ENCODE measurements at places on chromosomes 11 and 22.

GRCh38 chr11:109308551-109308950 is 113.4 kb upstream of the C11orf87 start:
- DNase-seq, result no peak

DNA sequence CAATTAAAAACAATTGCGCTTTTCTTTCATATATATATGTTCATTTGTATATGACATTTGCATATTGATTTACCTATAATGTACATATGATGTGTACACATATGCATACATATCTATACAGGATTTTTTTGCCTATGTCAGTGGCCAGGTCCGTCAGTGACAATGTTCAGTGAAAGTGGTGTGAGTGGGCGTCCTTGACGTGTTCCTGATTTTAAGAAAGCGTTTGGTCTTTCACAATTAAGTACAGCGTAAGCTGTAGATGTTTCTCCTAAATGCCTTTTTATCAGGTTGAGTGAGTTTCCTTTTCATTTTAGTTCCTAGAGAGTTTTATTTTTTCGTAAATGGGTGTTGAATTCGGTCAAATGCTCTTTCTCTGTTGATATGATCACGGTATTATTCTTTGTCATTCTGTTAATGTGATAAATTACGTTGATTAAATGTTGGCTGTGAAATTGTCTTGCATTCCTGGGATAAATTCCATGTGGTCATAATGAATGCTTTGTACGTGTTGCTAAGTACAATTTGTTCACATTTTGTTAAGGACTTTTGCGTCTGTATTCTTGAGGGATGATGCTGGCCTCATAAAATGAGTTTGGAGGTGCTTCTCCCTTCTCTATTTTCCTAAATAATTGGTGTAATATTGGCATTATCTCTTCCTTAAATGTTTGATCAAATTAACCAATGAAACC is 10.6 kb upstream of the GNB1L start:
- no peak for DNase-seq

DNA sequence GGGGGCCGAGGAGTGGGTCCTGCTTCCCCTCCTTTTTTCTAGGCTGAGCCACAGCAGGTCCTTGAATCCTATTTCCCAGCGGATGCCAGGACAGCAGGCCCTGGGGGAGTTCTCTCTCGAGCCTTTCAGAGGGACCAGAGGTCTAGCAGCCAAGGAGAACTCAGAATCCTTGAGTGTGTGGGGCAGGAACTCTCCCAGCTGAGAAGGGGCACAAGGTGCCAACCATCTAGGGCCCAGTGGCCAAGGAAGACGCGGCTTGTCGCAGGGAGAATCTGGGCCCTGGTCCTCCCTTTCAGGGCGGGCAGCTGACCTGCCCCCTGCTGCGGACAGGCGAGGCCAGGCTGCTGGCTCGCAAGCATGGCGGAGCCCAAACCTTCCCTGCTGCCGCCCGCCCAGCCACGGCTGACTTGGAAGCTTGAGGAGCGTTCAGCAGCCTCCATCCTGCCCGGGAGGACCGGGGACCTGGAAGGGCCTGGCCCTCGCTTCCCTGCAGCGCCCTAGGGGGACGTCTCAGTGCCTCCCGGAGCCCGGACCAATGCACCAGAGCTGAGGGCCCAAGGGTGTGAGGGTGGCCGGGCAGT is 972 bp upstream of the TSSC4 start:
- DNase-seq, result no peak

DNA sequence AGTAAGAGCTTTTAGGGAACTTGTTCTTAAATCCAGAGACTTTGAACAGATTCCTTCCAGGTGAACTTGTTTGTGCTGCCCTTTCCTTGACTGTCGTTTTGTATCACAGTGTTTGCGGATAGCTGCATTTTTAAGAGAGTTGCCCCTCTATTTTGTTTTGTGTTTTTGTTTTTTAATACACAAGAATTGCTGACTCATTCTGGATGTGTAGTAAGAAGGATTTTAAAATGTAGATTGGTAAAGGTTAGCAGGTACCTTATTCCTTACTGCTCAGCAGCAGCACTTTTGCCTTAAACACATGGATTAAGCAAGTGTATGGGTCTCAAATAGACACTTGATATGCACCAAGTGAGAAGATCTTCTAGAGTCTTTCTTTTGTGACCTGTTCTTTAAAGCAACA is 8.9 kb upstream of the APOA5 start:
- no peak for DNase-seq

DNA sequence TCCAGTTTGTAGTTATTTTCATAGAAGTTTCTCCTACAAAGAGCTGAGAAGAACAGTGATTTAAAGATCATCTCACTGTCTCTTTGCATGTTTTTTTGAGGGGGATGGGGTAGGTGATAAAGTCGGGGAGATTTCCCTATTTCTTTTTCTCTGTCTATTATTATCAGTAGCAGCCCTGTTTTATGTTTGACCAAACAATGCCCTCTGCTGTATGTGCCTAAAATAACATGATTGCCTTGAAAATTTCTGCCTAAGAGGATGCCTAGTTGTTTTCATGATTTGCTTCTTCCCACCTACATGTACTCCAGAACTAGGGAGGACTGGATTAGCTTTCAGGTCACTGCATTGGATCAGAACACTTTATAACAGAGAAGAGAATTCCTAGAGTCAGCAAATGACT is 1330.2 kb downstream of the LRRC4C start:
- DNase-seq, result no peak

- DNase-seq, result peak; percentile 45
Measured at GRCh38 chr11:108929241-108929640, 264.4 kb downstream of the DDX10 start.

DNA sequence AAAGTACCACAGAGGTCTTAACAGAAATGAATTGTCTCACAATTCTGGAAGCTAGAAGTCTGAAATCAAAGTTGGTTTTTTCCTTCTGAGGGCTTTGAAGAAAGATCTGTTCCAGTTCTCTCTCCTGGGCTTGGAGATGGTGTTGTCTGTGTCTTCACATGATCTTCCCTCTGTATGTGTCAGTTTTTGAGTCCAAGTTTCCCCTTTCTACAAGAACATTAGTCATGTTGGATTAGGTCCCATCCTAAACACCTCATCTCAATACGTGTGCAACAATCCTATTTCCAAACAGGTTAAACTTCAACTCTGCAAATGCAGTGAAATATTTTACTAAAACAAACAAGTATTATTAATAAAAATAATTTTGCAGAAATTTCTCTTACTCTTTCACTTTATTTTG is 3.1 kb upstream of the PTS start:
- no peak for DNase-seq

DNA sequence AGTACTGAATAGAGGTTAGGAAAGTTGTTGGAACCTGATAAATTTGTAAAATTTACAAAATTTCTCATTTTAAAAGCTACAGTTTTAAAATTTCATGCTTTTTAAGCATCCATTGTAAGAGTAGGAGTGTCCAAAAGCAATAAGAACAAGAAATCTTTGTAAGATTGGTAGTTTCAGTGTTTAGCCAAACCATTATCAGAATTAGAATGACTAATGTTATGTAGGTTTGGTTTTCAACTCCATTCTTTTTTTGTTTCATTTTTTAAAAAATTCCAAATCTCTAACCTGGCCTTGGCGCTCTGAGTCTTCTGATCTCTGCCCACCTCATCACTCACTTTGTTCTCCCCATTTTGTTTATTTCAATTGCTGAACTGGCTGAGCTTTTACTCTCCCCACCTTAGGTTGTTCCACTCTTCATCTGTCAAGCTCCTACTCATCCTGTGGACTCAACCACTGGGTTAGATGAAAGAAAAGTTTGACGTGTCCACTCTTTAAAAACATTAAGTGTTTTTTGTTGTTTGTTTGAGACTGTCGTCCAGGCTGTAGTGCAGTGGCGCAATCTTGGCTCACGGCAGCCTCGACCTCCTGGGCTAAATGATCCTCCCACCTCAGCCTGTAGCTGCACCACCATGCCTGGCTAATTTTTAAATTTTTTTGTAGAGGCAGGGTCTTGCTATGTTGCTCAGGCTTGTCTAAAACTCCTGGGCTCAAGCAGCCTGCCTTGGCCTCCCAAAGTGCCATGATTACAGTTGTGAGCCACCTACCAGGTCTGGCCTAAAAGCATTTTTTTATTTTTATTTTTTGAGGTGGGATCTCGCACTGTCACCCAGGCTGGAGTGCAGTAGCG is 14.0 kb downstream of the EP300 start:
- no peak for DNase-seq

GRCh38 chr11:131307506-131307905 is 62.9 kb upstream of the NTM start:
- DNase-seq, result no peak

DNA sequence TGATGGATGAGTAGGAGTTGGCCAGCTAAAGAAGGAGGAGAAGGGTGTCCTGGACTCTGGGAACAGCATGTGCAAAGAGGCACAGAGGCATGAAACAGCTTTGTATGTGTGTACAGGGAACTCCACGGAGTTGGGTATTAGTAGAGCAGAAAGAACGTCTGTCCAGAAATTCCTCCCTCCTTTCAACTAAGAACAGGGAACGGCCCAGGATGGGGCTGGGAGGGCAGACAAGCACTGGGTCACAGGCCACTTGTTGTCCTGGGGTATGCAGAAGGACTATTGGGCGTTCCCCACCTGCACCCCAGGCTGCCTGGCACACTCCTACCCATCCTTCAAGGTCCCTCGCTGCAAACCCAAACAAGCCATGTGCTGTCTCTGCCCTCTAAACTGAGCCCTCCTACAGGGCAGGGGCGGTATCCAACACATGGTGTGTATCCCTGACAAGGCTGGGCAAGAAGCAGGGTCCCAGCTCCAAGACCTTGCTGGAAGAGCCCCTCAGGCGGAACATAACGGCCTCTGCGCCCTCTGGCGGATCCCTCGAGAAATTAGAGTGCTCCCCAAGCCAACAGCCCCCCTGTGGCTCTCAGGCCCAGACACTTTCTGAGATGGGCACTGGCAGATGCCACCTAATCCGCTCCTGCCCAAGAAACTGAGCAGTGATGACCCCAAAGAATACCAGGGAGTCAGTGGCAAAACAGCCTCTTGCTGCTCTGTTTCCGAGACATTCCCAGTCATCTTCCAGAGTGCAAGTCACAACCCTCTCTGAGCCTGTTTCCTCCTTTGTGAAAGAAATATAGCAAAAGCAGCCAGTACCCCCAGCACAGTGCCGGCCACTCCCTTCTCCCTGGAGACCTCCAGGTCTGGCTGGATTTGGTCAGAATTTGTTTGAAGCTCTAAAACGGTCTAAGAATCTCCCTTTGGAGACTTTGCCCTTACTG is 1.6 kb upstream of the ELFN2 start:
- no peak for DNase-seq

DNA sequence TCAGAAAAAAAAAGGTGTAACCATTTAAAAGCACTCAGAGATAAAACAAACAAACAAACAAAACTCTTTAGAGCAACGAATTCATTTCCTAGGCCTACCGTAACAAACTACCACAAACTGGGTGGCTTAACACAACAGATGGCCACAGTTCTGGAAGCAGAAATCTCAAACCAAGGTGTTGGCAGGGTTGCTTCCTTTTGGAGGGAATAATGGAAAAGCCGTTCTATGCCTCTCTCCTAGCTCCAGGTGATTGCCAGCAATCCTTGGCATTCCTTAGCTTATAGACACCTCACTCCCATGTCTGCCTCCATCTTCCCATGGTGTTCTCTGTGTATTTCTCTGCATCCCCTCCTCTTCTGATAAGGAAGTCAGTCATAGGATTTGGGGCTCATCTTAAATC is 200.4 kb downstream of the RAB38 start:
- no peak for DNase-seq

GRCh38 chr11:69828276-69828970 is 9.2 kb upstream of the FGF3 start:
- no peak for DNase-seq

DNA sequence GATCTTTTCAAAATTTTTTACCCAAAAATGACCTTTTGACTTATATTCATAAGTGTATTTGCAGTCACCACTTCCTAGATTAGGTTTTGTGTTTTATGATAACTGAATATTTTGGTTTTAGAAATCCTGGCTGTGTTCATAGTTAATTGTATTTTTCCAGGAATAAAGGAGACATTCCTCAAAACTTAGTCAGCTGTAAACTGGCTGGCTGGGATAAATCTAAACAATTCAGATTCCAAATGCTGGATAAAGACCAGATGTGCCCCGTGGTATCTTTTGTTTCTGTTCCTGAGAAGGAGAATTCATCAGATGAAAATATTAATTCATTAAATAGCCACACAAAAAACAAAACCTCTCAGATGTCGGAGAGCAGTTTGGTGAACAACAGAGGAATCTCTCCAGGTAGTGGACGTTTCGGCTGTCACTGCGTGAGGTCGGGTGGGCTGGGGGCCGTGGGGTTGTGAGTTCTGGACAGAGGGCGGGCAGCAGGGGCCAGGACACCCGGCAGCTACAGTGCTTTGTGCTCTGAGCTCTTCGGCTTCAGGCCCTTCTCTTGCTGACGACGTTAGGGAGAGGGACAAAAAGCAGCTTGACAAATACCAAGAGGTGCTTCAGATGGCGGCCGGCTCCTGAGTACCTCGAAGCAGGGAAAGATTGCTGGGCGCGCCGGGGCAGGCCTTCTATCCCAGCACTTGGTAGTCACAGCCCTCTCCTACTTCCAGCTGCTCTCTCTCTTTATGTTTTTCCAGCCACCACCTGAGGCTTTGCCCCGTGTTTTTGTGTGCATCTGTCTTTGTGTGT is 24.6 kb downstream of the MOV10L1 start:
- DNase-seq, result peak; percentile 85

DNA sequence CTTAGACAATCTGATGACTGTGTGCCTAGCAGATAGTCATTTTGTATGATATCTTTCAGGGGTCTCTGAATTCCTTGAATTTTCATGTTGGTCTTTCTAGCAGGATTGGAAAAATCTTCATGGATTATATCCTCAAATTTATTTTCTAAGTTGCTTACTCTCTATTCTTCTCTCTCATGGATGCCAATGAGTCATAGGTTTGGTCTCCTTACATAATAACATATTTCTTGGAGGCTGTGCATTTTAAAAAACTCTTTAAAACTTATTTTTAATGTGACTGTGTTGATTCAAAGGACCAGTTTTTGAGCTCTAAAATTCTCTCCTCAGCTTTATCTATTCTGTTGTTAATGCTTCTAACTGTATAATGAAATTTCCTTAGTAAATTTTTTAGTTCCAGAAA is 198.7 kb downstream of the AASDHPPT start:
- DNase-seq, result no peak

- DNase-seq, result no peak
Measured at GRCh38 chr11:48043991-48044512, 63.7 kb downstream of the PTPRJ start.

DNA sequence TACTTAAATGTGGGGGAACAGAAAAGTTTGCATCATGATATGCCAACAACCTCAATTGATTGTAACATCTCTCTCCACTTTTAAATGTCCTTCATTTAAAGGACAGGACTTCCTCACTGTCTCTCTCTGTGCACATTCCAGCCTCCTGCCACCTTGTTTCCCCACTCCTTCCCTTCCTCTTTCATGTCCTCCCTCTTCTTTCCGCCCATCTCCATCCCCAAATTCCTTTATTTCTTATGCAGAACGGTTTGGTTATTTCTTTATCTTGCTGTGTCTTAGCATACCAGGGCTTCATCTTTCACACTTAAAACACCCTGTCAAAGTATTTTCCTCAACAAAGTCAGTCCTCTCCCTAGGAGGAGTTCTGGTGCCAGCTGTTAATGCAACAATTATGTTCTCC is 293.8 kb downstream of the NXPE2 start:
- no peak for DNase-seq

- no peak for DNase-seq
Measured at GRCh38 chr22:49022816-49023160, 804.9 kb downstream of the BRD1 start.

All from hepatic stellate cell (primary cell).